ENCODE measurements at places on chromosomes 4 and X. TPM values are rescaled to one million over a fixed set of nuclear protein-coding genes. Genes with fewer than 3 reads are reported as not detected.

The SPATA4 gene
- not detected for total RNA-seq

GRCh38 chr4:153409412-153409811 lies 56.7 kb upstream of the TMEM131L start:
- DNase-seq, result no peak

The LAP3 gene
- 88.1 TPM for total RNA-seq

The HSD17B13 gene
- not detected for total RNA-seq

DNA sequence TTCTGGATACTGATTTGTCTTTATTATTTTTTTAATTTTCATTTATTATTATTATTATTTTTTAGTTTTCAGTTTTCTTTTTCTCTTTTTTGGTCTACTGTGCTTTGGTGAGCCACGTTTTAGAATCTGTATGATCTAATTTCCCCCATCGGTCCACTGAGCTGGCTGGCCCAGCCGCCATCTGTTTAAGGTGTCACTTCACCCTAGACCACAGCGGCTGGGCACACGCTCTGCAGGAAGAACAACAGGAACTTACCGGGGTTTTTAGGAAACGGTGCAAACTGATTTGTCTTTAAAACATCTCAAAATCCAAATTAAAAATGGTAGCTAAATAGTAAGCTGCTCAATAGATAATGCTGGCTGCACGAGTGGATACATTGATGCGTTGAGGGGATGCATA lies 48.8 kb upstream of the AMOT start:
- DNase-seq, result no peak

DNA sequence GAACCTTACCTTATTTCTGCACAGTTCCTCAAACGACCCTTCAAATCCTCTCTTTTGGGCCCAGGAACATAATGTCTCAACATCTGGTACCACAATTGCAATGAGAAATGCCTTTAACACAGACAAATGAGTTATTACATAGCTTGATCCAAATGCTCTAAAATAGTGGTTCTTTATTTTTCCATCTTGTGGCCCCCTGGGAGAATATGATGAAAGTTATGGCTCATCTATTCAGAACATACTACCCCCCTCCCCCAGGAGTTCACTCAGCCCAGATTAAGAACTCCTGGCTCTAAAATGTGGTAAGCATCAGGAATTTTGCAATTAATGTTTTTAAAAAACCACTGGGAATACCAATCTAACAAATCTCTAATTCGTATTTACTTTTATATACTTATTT lies 23.9 kb upstream of the CENPU start:
- DNase-seq, result no peak

GRCh38 chr4:87499403-87500091 lies 29.6 kb downstream of the SPARCL1 start:
- DNase-seq, result no peak

DNA sequence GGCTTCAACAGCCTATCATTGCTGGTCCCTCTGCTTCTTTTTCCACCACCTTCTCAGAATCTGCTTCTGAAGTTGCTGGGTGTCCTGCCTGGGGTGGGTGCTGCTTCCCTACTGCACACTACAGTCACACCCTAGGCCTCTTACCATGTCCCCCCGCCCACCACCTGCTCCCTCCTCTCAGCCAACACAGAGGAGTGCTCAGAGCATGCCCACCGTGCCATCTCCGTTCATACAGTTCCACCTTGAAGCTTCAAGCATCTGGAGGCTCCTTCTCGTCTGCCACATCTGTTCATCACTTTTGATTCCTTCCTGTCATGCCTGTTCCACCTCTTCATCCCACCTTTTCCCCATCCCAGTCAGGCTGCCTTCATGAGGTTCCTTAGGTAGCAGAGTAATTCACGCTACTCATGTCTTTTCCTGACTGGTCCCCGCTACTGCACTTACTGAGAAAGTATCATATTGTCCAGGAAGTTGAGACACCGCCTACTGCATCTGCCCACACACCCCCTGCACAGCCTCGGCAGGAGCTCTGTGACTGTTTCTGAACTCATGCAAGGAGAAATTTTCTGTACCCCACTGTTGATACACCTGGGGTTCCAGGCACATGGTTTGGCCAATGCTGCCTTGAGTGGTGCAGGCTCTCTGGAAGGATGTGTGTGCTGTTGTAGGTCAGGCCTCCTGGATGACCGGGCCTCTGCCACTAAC lies 39.5 kb downstream of the HADH start:
- no peak for DNase-seq

The TLR3 gene
- 5.5 TPM for total RNA-seq

DNA sequence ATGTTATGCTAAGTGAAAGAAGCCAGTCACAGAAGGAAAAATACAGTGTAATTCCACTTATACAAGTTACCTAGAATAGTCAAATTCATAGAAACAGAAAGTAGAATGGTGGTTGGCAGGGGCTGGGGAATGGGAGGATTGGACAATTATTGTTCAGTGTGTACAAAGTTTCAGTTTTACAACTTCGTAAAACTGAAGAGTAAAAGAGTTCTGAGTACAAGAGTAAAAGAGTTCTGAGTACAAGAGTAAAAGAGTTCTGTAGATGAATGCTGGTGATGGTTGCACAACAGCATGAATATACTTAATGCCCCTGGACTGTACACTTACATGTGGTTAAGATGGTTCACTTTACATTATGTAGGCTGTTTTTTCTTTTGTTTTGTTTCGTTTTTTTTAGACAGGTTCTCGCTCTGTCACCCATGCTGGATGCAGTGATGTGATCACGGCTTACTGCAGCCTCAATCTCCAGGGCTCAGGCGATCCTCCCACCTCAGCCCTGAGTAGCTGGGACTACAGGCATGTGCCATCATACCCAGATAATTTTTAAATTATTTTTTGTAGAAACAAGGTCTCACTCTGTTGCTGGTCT lies 230.9 kb downstream of the SOWAHB start:
- DNase-seq, result no peak

The GUCY1B1 gene
- total RNA-seq, result 2.7 TPM

- no peak for DNase-seq
These were observed 37.5 kb downstream of the BEX3 start for GRCh38 chrX:103413705-103414387.

- DNase-seq, result no peak
These were observed 70.8 kb upstream of the PACRGL start for GRCh38 chr4:20629186-20630106.

GRCh38 chr4:7635445-7636239 lies 200.9 kb upstream of the PSAPL1 start:
- no peak for DNase-seq

- no peak for DNase-seq
These were observed 24.2 kb downstream of the PCDH7 start for GRCh38 chr4:30744386-30744785.

The GAB1 gene
- total RNA-seq, result 12.2 TPM

DNA sequence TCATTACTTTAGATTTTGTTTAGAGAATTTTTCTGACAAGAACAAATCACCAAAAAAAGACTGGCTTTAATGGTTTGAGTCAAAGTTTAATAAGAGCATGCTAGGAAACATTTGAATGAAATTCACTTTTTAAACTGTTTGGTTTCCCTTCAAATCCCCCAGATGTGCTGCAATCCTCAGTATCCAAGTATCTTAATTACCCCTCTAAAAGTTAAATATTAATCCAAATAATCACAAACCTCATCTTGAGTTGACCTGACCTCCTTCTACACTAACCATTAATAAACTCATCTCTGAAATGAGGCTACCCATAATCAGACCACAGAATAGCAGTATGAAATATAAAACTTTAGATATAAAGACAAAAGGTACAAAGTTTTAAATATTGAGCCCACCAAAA lies 10.1 kb downstream of the DHX15 start:
- DNase-seq, result no peak

GRCh38 chr4:183408796-183409195 lies 35.6 kb upstream of the CDKN2AIP start:
- no peak for DNase-seq

DNA sequence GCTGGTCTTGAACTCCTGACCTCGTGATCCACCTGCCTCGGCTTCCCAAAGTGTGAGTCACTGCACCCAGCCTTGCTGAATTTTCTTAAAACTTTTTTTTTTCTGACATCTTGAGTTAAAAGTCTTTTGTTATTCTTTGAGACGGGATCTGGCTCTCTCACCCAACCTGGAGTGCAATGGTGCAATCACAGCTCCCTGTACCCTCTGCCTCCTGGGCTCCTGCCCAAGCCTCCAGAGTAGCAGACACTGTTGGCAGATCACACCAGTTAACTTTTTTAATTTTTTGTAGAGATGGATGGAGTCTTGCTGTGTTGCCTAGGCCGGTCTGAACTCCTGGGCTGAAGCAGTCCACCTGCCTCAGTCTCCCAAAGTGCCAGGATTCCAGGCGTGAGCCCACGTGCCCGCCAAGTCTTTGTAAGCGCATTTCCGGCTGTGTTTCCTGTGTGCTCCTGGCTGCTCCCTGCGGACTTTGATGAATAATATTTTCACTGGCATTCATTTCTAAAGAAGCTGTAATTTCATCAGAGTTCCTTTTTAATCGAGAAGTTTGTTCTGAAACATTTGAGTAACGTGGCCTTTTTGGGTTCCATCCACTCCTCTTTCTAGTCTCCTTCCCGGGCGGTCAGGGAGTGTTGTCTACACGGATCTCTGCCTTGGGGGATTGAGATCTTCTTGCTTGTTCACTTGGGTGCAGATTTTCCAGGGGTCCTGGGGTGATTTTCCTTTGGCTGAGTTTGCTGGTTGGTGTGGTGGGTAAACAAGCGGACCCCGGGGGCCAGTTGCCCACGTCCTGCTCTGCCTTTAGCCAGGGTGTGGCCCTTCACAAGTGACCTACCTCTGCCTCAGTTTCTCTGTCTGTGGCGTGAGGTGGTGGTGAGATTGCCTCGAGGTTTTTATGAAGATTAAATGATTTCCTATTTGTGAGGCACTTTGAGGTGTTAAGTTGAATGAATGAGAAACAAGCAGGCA lies 44.4 kb downstream of the PCGF3 start:
- DNase-seq, result no peak

GRCh38 chr4:74486905-74487304 lies 42.0 kb downstream of the AREG start:
- no peak for DNase-seq

The GAGE2A gene
- total RNA-seq, result not detected

The LEF1 gene
- 1.2 TPM for total RNA-seq

GRCh38 chrX:11412715-11413623 lies 119.8 kb downstream of the AMELX start:
- DNase-seq, result no peak

DNA sequence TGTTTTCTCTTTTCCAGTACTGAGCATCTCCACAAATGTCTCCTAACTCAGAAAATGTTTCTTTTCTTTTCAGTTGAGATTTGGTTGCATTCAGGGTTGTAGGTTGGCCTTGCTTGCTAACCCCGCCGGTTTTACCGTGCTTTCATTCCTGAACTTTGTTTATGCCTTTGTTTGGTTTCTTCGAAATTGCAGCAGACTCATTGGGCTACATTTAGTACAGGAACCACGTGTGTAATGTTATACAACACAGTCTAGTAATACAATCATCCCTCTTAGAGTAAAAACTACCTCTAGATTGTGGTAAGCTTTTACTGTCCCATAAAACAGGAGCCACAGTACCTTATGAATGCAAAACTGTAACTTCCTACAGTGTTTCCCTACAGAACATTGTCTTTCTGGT lies 57.9 kb downstream of the CCKAR start:
- DNase-seq, result no peak

- DNase-seq, result no peak
These were observed 236.6 kb downstream of the LDB2 start for GRCh38 chr4:16661813-16662212.

- no peak for DNase-seq
These were observed 62.7 kb upstream of the STS start for GRCh38 chrX:7084841-7085240.

DNA sequence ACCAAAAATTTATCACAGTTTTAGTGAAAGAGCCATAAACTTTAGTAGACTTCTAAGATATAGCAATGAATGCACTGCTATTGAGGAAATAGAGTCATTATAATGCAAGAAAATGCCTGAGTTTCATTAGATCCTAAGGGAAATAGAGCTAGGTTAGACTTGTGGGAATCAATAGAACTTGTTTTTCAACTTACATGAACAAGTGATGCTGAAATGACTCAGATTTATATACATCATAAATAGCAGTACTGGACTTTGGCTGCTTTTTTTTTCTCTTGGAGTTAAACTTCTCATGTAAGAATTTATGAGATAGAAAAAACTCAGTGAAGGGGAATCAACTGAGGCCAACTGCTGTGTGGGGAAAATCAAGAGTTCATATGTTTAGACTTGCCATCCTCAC lies 216.5 kb upstream of the AADAT start:
- no peak for DNase-seq

DNA sequence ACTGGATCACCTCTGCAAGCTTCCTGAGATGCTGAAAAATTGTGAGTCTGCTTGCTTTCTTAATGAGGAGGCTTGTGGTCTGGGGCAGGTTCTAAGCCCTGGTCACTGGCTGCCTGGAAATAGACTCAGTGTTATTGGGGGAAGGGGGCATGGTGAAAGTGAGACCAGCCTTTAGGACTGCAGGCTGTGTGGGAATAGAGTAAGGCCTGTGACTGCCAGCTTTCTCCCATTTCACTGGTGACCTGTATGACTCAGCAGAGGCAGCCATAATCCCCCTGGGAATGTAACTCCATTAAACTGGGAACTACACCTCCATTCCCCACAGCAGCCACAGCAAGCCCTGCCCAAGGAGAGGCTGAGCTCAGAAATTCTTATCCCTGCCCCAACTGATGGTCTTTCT lies 55.9 kb upstream of the IL15 start:
- DNase-seq, result no peak

DNA sequence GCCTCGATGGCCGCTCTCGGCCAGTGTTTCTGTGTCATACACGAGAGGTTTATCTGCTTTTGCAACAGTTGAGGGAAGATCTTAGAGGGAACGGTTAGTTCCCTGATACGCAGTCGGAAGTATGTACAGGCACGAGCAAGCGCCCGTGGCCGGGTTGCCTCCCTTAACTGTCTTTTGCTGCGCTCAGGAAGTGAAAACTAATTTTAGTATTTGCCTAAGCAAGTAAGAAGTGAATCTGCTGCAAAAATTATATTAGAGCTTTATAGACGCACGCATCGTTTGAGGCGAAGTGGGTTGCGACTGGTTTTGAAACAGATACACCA lies 695 bp downstream of the MTM1 start:
- DNase-seq, result no peak

Measured in epithelial cell of proximal tubule (primary cell).